ENCODE measurements at places on chromosomes 11 and 22.

DNA sequence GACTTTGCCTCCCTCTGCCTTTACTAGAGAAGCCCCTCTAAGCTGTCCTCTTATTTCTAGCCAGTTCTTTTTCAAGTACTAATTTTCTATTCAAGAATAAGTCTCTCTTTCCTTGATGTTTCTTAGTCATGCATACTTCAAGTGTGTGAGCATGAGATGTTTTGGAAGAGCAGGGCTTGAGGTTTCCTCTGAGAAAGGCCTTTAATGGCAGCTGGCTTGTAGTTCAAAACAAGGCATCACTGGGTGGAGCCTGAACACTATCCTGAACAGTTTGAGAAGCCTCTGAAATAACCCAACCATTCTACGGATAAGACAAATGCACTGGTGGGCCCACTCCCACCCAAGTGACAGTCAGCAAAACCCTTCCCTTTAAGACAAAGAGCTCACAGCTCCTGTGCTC is 37.6 kb downstream of the CLDN25 start:
- no peak for DNase-seq

- no peak for DNase-seq
Observed at GRCh38 chr11:46339816-46340215, 7.4 kb upstream of the DGKZ start.

- DNase-seq: no peak
Observed at GRCh38 chr11:82559609-82560008, 174.1 kb downstream of the FAM181B start.

DNA sequence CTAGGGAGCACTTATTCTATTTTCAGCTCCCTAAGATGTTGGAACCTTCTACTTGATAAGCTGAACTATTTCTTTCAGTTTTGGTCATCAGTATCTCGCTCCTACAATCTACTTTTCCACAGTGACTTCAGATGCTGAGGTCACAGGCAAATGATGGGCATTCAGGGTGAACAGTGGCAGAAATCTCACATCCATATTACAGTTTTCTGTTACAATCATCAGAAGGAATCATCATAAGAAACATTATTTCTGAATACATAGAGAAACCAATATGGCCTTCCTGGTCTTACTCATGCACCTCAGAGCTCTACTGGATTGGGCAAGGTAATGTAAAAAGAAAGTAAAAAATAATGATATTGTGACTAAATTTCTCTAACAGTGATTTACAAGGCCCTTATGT is 39.4 kb upstream of the DDI1 start:
- no peak for DNase-seq

DNA sequence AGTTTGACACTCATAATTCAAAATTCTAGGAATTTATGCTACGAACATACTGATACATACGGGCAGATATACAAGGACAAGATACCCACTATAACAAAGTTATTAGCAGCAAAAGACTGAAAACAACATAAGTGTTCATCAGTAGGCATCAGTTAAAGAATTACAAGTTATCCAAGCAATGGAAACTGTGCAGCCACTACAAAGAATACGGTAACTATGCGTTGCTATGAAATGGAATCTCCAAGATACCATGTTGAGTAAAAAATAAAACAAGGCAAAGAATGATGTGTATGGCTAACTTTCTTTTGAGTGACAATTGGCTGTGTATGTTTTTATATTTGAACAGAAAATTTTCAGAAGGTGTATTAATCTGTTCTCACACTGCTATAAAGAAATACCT is 151.7 kb downstream of the ADAMTS15 start:
- no peak for DNase-seq

DNA sequence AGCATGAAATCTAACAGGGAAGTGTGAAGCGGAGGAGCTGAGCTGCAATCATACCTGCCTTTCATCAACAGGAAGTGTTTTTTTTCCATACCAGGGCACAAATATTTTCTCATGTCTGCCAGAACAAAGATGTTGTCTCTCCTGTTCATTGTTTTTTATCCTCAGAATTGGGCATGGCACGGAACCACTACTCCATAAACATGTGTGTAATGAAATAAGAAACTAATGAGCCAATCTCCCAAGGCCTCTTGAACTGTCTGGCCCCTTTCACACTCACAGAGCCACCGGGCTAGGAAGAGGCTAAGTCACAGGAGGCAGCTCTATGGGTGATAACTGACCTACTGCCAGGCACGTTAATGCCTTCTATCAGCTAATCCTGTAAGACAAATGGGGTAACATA is 124.4 kb downstream of the ETS1 start:
- DNase-seq: no peak

- DNase-seq: no peak
Observed at GRCh38 chr11:26753723-26754504, 32.1 kb upstream of the SLC5A12 start.

DNA sequence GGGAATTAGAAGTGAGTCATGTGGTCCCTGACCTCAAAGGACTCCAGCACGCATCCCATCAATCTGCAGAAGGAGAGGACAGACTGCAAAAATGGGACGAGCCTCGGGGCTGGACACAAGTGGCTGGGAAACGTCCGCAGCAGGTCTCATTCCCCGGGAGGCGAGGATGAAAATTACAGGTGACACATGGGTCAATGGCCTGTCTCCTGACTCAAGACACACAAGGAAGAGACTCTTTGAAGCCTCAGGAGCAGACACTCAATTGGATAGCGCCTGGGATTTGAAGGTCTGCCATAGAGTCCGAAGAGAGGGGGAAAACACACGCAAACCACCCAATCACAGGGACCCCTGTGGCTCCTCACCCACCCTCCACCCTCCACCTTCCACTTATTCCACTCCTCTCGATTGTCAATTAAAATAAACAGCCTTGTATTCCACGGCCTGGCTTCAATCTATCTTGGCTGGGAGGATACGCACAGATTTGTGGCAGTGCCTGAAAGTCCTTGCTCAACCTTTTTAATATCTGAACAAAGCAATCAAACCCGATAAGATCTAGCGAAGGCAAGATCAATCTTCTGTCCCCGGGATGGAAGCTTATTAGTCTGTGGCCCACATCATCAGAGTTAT is 101.8 kb upstream of the CADM1 start:
- DNase-seq: no peak

DNA sequence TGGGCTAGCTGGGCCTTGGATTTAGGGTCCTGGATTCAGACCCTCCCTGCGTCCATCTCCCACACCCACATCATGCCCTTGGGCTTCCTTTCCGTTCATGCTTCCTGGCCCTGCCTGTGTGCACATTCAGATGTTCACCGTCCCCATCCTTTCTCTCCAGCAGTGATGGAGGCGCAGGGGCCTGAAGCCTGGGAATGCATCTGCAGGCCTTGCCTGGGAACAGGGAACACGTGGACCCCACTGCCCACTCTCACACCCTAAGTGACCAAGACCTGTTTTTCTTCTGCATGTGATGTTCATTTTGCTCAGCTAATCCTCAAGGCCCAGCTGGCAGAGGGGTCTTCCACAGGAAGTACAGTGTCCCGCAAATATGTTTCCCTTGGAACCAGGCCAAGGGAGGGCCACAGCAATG is 91.6 kb upstream of the PARVA start:
- no peak for DNase-seq

DNA sequence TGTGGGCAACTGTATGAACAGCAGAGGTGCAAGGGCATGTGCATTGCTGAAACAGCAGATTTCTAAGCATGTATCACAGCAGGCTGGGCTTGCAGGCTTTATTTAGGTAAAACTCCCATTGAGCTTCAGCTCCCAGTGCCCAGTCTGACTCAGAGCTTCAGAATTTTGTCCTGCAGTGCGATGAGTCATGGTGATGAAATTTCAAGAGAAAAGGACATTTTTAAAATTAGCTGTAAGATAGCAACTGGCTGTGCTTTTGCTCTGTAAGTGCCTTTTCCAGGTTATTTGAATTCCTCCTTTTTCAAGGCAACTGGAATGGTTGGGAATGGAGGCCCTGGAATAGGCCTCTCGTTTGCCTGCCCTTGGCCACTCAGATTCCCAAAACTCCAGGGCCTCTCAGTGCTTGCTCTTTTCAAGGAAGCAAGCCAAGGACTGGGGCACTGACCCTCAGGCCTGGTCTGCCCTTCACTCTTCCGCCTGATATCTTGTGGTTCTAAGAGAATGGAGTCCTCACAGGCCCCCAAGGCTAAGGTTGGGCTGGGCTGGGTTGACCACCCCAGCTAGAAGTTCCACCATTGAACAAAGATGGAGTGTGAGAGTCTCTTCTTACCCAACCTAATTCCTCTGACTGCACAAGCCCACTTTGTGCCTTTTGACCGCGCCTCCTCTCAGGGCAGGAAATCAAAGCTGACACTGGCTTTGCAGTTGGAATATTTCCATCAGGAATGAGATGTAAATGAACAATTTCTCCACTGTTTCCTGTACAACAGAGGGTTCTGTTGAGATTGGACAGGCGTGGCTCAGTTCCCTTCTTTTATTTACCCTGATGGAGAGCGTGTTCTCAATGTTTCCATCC is 59.5 kb upstream of the PRSS23 start:
- no peak for DNase-seq

GRCh38 chr11:125289419-125290098 is 125.0 kb downstream of the PKNOX2 start:
- no peak for DNase-seq

DNA sequence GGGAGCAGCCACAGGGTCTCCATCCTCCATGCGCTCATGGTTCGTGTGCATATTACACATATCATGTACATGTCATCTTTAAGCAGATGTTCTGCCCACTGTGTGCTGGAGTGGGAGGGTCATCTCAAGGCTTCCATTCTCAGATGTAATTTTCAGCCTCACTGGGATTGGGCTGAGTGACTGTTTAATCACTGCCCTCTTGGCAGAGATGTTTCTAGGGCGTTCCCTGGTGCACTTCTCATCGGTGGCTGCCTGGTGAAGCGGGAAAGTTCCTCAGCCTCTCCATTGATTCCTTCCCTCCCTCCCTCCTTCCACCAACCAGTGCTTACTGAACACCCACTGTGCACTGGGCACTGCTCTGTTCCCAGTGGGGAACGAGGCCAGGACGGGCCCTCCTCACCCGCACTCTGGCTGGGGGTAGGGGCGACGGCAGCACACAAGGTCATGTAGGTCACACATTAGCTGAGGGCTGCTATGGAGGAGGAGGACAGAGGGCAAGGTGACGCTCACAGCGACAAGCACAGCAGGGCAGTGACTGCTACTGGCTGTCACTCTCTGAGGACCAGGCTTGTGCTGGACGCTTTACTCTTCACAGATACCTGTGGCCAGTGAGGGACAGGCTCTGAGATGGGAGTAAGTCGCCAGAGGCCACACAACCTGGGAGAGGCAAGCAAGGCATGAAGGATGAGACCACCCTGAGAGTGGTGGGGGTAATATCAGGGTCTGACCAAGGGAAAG is 22.9 kb downstream of the GNAZ start:
- no peak for DNase-seq

Measured in activated CD4-positive, CD25-positive, alpha-beta regulatory T cell (primary cell).